ENCODE measurements at places on chromosomes 4 and X.

GRCh38 chrX:150773634-150774033, 80.4 kb downstream of the MTMR1 start:
- no peak for DNase-seq

DNA sequence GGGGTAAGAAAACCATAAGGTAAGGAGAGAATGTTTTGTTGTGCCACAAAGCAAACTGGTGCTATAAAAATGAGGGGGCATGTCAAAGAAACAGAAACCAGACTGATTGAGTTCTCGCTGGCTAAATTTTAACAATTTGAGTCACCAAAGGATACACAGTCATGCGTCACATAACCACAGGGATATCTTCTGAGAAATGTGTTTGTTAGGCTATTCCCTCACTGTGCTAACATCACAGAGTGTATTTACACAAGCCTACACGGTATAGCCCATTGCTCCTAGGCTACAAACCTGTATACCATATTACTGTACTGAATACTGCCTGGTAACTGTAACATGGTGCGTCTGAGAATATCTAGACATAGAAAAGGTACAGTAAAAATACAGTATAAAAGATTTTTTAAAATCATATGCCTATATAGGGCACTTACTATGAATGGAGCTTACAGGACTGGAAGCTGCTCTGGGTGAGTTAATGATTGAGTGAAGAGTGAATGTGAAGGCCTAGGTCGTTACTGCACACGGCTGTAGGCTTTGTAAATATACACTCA, 50.1 kb downstream of the FBXW7 start:
- peak; percentile 1 for DNase-seq

DNA sequence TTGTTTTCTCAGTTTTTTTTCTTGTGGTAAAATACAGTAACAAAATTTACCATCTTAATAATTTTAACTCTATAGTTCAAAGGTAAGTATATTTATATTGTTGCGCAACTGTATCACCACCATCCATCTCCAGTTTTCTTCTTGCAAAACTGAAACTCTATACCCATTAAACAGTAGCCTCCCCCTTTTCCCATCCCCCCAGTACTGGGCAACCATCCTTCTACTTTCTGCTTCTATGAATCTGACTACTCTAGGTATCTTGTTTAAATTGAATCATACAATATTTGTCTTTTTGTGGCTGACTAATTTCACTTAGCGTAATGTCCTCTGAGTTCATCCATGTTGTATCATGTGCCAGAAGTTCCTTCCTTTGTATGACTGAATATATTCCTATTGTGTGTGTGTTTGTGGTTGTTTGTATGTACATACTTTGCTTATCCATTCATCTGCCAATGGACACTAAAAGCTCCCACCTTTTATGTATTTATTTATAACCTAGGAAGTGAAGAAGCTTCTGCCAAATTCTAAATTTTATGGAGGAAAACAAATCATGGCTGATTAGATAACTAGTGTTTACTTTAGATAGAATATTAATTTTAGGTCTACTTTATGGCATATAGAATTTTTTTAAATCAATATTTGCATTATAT, 10.0 kb downstream of the ABHD18 start:
- DNase-seq = no peak

- no peak for DNase-seq
Observed at GRCh38 chr4:145196747-145197146, 16.4 kb upstream of the OTUD4 start.

- DNase-seq = no peak
Observed at GRCh38 chr4:26235500-26235899, 85.3 kb upstream of the RBPJ start.

DNA sequence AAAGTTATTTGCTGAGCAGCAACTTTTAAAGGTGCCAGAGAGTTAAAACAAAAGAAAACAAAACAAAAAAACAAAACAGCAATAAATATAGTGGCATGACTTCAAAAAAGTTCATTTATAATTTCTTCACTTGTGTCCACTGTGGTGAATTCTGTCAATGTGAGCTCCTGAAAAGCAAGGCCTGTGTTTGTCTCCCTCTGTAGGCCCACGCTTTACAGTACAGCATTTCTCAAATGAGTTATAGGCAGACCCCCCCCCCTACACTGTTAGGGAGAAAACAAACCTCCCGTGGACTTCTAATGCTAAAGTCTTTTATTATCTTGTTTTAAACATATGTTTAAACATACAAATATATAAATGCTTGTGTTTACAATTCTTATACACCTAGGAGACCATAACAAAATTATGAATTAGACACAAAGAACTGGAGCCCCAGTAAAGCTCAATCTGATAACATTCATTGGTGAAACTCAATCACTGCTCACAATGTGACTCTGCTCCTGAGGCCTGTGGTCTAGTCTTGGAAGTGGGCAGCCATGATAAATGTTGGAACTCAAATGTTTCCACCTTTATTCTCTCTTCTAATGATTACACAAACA, 47.0 kb upstream of the SCOC start:
- no peak for DNase-seq

GRCh38 chr4:146327859-146328650, 113.7 kb downstream of the REELD1 start:
- no peak for DNase-seq

DNA sequence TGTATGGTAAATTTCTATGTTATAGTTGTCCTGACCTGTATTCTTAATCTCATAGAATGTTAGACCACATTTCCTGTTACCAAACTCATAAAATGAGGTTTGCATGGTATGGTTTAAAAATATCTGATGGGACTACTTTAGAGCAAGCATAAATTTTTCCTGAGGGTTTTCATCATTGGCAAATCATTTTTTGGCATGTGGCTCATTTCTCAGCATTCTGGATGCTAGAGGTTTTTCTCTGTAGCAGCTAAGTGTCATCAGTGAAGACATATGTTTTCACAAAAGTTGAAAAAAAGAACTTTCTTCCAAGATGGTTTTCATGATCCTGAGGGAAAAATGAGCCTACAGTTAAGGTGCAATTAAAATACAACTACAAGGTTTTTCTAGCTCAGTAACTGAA, 503.5 kb upstream of the FAM47C start:
- DNase-seq = no peak

Measured in activated CD4-positive, CD25-positive, alpha-beta regulatory T cell treated with anti-CD3 and anti-CD28 coated beads, Interleukin-2, amount 50 U/mL, for 16 hours (primary cell).